ENCODE measurements at places on chromosomes 6 and 20. TPM values are rescaled to one million over a fixed set of nuclear protein-coding genes. Genes with fewer than 3 reads are reported as not detected.

The CTCFL gene
- total RNA-seq, result 0.12 TPM

GRCh38 chr6:92380803-92381601, 1038.4 kb downstream of the EPHA7 start:
- no peak for DNase-seq

GRCh38 chr20:57914205-57914604, 204.4 kb upstream of the PMEPA1 start:
- no peak for DNase-seq

DNA sequence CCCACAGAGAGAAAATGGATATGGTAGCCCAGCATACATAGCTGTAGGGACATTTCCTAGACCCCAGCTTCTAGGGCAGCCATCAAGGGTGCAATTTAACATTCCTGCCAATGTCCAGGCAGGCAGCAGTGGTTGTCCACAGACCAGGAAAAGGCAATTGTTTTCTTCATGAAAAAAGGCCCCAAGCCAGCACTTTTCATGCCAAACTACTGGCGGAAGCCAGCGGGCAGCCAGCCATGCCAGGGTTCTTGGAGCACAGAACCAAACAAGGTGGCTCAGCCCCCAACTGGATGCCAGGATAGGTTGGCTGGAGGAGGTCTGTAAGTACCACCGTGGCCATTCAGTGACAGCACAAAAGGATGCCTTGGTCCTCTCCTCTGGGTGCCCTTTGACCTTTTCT, 94.6 kb downstream of the BANF2 start:
- DNase-seq, result no peak

The PROKR2 gene
- total RNA-seq, result not detected

DNA sequence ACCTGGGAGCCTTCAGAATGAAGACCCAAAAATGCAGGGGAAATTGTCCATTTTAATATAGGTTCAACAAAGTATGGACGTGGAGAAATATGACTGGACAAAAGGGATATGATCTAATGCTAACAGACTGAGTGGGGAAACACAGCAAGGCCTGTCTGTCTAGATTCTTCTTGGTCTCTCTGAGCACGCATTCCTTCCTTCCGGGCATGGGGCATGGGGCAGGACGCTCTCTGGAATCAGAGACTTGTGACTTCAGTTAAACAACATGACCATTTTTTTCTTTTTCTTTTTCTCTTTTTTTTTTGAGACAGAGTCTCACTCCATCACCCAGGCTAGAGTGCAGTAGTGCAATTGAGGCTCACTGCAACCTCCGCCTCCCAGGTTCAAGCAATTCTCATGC, 31.9 kb downstream of the ZBTB2 start:
- DNase-seq, result no peak

DNA sequence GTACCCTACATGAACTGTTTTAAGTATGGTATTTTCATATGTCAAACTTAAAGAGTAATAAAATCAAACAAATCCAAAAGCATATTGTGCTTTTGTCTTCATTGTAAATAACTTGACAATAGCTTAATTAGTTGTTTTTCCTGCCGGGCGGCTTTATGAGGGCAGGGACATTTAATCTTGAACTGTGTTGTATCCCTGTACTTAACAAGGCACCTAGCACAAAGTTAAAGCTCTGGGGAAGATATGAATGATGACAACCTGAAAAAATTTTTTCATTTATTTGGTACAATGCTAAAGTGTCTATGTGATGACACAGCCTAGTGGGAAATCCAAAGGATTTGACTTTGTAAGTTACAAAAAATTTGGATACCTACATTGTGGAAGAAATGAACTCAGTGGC, 502 bp upstream of the HACE1 start:
- DNase-seq, result no peak

- no peak for DNase-seq
Observed at GRCh38 chr6:156999762-157000161, 222.6 kb downstream of the ARID1B start.

DNA sequence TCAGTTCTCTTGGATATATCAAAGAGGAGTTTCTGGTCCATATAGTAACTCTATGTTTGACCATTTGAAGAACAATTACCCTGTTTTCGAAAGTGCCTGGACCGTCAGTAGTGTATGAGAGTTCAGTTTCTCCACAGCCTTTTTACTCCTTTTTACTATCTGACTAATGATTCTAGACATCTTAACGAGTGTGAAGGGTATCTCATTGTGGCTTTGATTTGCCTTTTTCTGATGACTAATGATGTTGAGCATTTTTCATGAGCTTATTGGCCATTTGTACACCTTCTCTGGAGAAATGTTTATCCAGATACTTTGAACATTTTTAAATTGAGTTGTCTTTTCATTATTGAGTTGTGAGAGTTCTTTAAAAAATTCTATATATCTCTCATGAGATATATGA, 114.9 kb upstream of the ATXN1 start:
- DNase-seq, result no peak

- DNase-seq, result no peak
Observed at GRCh38 chr6:17724341-17724740, 17.6 kb upstream of the NUP153 start.

The TPBG gene
- total RNA-seq, result 24.8 TPM

DNA sequence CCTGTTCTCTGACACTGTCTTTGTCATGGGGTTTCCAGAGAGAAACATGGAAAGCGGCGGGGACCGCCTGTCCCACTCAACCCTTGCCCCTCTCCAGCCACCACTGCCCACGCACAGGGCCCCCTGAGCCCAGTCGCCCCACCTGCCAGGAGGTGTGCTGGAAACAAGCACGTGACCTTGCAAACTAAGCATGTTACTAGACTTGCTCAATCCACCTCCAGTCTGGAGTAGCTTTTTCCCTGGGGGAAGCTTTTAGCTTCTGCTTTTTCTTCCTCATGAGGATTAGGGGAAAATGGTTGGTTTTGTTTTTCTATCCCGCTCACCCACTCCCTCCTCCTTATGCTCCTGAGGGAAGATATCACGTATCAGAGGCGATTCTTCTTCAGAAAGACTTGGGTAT, 105.7 kb downstream of the PLEKHG1 start:
- no peak for DNase-seq

DNA sequence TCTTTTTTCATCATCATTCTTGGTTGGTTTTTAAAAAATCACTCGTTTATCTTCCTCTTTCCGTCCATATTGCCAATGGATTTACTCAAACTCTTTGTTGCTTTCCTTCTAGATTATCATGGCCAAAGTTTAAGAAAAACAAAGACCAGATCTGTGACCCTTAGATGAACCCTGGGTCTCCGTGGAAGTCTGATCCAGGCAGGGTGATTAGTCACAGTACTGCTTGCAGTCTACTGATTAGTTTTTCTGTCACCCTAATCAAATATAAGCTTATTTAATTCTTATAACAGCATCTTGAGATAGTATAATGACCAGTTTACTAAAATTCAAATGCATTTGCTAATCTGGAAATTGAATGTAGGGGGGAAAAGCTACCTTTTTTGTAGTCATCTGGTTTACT, 6.0 kb upstream of the SMIM28 start:
- DNase-seq, result peak; percentile 28

DNA sequence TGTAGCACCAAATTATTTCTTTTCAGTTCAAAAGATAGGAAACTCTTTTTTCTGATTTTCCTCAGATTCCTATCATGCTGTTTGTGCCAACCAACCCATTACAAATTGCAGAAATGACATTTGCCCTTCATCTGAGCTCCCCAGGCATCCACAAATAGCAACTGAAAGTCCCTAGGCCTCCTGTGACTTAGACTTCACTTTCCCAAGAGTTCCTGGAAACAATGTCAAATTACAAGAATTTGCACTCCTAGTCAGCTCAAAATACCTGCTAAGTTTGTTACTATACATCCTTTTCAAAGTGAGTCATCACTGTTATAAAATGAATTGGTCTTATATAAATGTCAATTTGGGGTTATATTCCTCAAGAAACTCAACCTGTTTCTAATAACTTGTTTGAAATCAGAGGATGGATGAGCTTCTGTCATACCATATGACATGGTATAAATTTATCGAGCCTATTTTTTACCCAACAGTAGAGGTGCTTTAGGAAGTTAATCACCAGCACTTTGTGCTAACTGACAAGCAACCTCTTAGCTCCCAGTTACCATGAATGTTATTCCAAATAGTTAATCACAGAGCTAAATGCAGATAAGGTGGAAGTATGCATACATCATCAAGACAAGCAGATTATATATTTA, 256.5 kb downstream of the HACE1 start:
- no peak for DNase-seq

DNA sequence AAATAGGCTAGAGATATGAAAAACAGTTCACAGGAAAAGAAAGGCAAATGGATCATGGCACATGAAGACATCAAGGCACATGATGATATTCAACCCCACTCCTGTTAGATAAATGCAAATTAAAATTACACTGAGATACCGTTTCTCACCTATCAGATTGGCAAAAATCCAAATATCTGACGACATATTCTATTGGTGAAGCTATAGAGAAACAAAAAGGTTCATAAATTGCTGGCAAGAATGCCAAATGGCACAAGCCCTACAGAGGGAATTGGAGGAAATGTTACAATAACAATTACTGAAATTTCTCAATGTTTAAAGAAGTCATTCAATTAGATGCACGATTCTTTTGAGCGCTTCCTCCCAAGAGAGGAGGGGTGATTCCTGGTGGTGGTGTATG, 45.3 kb upstream of the DSN1 start:
- DNase-seq, result no peak

- DNase-seq, result no peak
Observed at GRCh38 chr6:25337431-25337830, 58.3 kb downstream of the CARMIL1 start.

- no peak for DNase-seq
Observed at GRCh38 chr20:59945731-59946130, 5.5 kb downstream of the FAM217B start.

The OR11A1 gene
- not detected for total RNA-seq

DNA sequence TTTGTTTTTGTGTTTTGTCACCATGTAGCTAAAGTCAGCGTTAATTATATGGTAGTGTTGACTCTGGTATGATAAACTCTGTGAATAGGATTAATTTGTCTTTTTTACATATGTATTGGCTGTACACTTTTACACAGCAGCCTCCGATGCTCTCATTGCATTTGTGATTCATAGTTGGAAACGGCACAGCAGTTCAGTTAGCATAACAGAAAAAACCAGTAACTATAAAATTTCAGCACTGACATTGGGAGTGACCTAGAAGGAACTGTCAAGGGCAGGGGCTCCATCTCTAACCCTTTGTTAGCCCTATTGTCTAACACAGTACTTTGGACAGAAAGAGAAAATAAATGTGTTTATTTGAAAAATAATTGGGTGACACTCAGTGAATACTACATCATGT, 5.6 kb upstream of the BEND6 start:
- DNase-seq, result no peak

DNA sequence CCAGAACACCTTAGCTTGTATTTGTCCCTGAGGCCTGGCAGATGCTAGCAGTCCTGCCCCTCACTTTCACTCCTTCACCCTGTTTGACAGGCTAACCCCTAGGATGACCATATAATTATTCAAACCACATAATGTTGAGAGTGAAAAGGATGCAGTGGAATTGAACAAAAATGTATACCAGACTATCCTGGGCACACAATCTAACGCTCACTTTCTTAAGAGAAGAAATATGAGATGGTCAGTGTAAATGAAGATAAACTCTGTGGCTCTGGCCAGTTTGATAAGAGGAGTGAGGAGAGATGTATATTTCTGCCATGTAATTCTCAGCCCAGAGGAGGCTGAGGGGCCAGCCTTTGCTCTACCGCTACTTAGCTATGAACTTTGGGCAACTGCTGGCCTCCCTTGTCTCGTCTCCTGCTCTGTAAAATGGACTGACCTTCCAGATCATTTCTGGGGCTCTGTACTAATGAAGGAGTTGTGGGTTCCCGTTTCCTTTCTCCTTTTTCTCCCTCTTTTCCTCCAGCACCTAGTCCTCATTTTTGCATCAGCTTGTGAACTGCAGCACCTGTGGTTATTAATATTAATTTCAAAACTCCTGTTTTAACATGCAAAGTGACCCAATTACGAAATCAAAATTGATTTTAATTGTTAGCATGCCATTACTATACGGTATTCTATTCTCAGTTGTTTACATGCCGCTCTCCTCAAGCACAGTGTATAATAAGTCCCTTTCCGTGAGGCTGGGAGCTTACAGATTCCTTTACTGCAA, 92.5 kb upstream of the IYD start:
- no peak for DNase-seq

- DNase-seq, result no peak
Observed at GRCh38 chr6:100899202-100899601, 18.1 kb upstream of the ASCC3 start.

DNA sequence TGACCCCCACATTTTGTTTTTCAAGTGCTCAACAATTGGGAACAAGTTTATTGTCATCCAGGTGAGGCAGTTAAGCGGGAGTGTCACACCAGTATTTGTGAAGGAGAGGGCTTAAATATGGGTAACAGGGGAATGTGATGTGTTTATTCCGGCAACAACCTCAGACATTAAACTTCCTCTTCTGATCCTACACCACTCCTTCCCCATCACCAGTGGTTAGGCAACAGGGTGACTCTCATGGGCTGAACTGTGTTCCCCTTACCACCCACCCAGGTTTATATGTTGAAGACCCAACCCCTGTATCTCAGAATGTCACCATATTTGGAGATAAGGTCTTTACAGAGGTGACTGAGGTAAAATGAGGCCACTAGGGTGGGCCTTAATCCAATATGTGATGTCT, 52.1 kb upstream of the RNF182 start:
- no peak for DNase-seq

The PRPH2 gene
- not detected for total RNA-seq

GRCh38 chr20:19026901-19027644, 185.4 kb upstream of the SLC24A3 start:
- DNase-seq, result no peak

The HLA-DRB5 gene
- total RNA-seq, result 9.7 TPM

The FRS3 gene
- 0.84 TPM for total RNA-seq

The IL20RA gene
- total RNA-seq, result 0.63 TPM

The C6orf52 gene
- total RNA-seq, result 1.2 TPM

The EYS gene
- 1.4 TPM for total RNA-seq

DNA sequence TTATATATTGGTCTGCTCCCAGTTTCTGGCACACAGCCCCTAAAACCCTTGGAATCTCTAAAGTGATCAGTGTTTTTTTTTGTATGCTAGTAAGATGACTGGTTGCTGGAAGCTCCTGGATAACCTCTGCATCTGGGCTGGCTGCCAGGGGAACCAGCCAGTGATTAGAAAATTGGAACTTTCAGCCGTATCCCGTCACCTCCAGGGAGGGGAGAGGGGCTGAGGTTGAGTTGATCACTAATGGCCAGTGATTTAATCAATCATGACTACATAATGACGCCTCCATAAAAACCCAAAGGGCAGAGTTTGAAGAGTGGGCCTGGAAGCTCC, 48.0 kb upstream of the NOP56 start:
- no peak for DNase-seq

The SIRPD gene
- not detected for total RNA-seq

The TREML1 gene
- not detected for total RNA-seq

GRCh38 chr6:134495890-134496248, 178.0 kb upstream of the SGK1 start:
- no peak for DNase-seq

GRCh38 chr20:63750807-63751470, 11.4 kb downstream of the SLC2A4RG start:
- DNase-seq, result no peak

All from hepatocyte (in vitro differentiated cells).